ENCODE measurements at places on chromosomes 1 and 21.

DNA sequence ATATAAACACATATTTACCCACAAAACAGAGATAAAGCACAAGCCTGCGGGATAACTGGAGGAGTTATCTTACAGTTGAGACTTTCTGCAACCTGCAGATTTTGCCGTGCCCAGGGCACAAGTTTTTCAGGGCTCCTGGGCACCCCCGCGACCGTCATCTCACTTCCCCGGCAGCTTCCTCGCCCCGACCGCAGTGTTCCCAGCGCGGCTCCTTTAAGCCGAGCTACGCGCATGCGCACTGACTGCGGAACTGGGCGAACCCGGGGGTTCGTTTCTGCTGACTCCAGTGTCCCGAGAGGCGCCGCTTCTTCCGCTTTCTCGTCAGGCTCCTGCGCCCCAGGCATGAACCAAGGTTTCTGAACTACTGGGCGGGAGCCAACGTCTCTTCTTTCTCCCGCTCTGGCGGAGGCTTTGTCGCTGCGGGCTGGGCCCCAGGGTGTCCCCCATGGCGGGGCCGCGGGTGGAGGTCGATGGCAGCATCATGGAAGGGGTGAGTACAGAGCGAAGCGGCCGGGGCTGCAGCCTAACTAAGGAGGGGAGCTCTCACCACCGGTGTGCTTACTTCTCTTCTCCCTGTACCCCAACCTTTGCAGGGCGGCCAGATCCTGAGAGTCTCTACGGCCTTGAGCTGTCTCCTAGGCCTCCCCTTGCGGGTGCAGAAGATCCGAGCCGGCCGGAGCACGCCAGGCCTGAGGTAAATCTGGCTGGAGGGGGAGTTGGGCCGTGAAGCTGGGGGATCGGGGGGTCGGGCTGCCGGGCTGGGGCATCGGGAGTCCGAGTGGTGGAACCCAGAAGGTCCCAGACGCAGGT is at the start of gene RTCA:
RTCA (plus strand) TSS at position 286 of the 810 bp plus-strand sequence; CDS start at position 446, 160 bp downstream.
- DNase-seq, result peak; percentile 96

- DNase-seq, result no peak
These were observed 9.7 kb upstream of the ATAD3B start for GRCh38 chr1:1461721-1462317.

DNA sequence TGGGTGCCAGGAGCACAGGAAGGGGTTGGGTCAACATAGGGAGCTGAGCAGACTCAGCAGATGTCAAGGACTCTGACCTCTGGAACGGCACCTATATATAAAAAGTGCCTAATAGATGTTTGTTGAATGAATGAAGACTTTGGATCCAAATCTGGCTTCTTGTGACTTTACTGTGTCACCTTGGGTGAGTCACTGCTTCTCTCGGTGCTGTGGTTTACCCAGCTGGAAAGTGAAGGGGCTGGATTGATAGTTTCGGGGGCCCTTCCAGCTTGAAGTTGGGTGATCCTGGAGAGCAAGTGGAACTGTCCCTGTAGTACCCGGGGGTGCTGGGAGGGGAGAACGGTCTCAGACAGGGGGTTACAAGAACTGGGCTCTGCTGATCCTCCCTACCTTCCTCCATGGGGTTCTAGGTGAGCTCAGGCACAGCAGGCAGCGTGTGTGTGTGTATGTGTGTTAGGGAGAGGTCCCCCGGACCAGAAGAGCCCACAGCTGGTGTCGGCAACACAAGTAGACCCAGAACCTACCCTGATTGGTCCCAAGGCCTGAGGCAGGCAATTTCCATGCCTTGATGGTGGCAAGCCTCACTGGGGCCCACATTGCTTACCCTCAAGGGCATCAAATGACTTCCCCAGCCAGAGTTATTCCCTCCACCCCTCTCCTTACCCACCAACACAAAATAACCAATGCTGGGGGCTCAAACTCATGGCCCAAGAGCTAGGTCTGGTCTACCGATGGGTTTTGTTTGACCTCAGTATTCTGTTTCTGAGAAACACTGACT is 5.5 kb upstream of the PADI1 start:
- no peak for DNase-seq

GRCh38 chr1:173527151-173527826 is 50.2 kb downstream of the PRDX6 start:
- no peak for DNase-seq

DNA sequence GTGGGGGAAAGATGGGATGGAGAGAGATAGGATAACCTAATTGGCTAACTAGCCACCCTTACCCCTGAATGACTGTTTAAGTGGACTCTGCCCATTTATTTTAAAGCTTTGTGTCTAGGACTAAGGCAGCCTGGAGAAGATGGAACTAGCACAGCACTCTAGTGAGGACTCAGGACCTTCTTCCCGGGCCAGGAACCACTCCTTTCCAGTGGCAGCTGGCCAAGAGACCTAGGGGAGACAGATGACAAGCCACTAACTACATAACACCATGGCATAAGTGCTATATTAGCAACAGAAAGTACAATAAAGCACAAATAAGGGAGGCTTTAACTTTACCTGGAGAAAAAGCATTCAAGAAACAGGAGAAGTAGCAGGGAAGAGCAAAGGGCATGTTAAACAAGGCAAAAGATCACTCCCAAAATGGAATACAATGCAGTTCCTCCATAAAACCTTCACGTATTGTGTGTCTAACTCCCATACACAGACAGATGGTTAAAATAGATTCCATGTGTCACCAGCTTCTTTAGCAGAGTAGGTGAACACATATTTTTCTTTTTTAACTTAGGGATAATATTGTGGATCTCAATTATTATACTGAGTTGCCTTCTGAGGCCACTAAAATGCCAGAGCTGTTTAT is 20.6 kb downstream of the CLCA1 start:
- no peak for DNase-seq

GRCh38 chr1:64163970-64164369 is 39.5 kb upstream of the UBE2U start:
- no peak for DNase-seq

- DNase-seq, result no peak
These were observed 26.6 kb downstream of the SLC22A15 start for GRCh38 chr1:116002781-116003420.

GRCh38 chr1:31957701-31958674 is 19.8 kb upstream of the PTP4A2 start:
- DNase-seq, result peak; percentile 35
